GM03348 (cell line): ENCODE measurements at places on chromosomes 2 and 18.
A peak's percentile ranks its signal among the peaks of the same experiment; 100 is the strongest.

- no peak for DNase-seq
Observed at GRCh38 chr2:28437918-28438317, 45.3 kb downstream of the FOSL2 start.

DNA sequence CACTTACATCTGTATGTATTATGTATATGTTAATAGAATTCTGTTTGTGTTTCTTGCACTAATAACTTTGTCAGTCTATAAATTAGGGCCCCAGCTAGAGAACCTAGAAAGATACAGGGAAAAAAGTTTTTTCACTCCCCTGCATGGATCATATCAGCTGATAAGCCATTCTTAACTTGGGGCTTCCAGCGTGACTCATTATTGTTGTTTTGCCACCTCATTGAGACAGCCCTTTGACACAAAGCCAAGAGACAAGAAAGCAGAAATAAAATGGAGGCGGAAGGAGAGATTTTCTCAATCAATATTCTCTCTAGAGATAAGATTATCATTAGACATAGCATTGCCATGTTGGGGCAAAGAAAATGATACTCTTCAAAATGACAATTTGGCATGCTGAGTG, 93.4 kb downstream of the AKAIN1 start:
- no peak for DNase-seq

DNA sequence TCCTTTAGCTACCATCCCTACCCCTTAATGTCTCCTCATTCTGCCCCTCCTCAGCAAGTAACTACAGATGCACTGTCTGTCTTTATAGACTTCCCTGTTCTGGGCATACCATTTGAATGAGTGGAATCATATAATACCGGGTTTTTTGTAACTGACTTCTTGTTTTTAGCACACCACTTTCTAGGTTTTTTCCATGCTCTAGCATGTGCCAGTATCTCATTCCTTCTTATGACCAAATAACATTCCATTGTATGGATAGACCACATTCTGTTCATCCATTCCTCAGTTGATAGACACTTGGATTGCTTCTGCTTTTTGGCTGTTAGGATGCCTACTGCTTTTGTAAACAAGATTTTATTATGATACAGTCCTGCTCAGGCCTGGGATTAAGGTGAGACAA, 154.7 kb downstream of the TSN start:
- DNase-seq, result peak; percentile 46

GRCh38 chr2:230920167-230920566, 4.9 kb downstream of the GPR55 start:
- no peak for DNase-seq

GRCh38 chr2:137117385-137117784, 352.0 kb downstream of the THSD7B start:
- peak; percentile 56 for DNase-seq

- peak; percentile 57 for DNase-seq
Observed at GRCh38 chr2:70785137-70785911, 5.1 kb downstream of the FIGLA start.

- DNase-seq, result no peak
Observed at GRCh38 chr2:204487447-204488229, 57.6 kb upstream of the PARD3B start.

GRCh38 chr2:106977717-106978116, 91.8 kb upstream of the ST6GAL2 start:
- no peak for DNase-seq

- DNase-seq, result no peak
Observed at GRCh38 chr2:120927265-120927628, 191.6 kb downstream of the GLI2 start.

- no peak for DNase-seq
Observed at GRCh38 chr2:109721135-109721534, 73.0 kb upstream of the RGPD5 start.

GRCh38 chr2:84870306-84870705, 10.6 kb downstream of the TRABD2A start:
- DNase-seq, result no peak

DNA sequence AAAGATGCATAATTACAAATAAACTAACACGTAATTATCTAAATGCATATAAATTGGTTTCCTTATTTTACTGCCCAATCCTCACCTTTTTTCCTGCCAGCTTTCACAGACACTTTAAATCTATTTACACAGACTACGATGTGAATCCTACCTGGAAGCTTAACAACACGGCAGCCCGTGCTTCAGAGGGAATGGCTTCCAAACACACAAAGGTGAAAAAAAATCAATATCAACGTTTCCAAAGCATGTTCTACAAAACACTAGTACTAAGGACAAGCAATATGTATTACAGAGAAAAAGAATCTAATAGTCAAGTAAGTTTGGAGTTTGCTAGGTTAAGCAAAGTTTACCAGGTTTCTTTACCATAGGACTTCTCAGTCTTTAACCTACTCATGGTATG, 4.4 kb downstream of the MAP4K3 start:
- no peak for DNase-seq

DNA sequence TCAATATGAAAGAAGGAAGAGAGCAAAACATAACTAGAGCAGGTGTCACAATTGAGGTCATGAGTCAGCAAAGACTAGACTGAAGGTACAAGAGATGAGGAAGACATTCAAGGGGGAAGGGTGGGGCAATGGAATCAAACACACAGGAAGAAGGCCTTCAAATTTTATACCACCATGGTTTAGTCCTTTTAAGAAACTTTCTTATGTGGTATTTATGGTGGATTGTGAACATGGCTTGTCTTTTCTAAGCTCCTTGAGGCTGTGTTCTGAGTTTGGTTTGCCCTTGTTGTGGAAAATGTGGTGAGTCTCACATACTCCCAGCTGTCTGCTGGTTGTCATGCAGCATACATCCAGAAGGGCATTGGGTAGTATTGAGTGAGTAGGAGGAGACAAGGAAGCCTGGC, 62.1 kb downstream of the NABP1 start:
- no peak for DNase-seq

GRCh38 chr2:20637147-20637546, 13.8 kb downstream of the HS1BP3 start:
- no peak for DNase-seq

DNA sequence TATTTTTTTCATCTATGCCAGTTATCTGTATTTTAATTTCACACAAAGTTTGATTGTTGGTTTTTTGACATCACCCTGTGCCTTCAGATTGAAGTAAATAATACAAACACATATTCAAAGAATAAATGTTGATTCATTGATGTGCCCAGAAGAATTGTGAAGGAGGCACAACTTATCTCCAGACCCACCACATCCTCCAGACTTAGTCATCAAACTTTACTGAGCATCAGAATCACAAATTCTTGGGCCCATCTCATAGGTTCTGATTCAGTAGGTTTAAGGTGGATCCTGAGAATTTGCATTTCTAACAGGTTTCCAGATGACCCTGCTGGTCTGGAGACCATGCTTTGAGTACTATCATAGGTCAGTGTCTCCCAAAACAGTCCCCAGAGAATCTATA, 82.8 kb upstream of the PIK3C3 start:
- DNase-seq, result no peak

DNA sequence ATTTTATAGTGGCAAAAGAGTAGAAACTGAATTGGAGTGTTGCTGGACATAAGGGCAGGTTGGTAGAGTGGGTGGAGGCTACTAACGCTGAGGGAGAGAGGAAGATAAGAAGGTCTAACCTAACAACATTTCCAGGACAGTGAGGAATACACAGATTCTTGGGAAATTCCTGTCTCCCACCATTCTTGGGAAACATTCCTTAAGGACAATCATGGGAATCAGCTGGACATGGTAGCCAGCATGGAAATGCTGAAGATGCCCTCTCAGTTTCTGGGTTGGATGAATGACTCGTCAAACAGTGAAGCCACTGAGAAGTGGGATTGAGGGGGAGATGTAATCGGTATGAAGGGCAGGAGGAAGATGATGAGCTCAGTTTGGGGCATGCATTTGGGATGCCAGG, 265.4 kb downstream of the AFF3 start:
- no peak for DNase-seq

- DNase-seq, result no peak
Observed at GRCh38 chr2:217023611-217024010, 163.7 kb upstream of the TNP1 start.
